ENCODE measurements at places on chromosomes 2 and 18. TPM values are rescaled to one million over a fixed set of nuclear protein-coding genes. Genes with fewer than 3 reads are reported as not detected.
A peak's percentile ranks its signal among the peaks of the same experiment; 100 is the strongest.

Gene AKAIN1
- total RNA-seq: not detected

Gene NTSR2
- total RNA-seq: not detected

Gene TMEM178A
- total RNA-seq: 6.5 TPM

DNA sequence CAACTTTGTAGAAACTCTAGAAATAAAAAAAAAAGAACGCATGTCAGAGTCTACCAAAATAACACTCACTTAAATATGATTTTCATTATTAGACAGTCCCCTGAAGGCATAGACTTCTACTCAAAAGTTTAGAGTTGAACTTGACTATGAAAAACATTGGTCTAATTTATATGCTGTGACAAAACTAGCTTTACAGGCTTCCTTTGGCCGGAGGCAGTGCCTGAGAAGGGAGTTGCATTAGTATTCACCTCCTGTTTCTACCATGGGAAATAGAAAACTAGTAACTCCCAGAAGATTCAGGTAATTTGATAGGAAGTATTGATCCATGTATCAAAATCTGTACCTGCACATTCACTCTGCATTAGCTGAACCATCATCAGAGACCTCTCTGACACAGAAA is 163.4 kb upstream of the NOSTRIN start:
- peaks cover 6% of the 10 kb centered on the region for H3K4me1 ChIP-seq
- no peaks in the 10 kb centered on the region for H3K36me3 ChIP-seq
- no peak overlapping the region for H3K4me3 ChIP-seq
- H3K27ac ChIP-seq: no peak overlapping the region
- H3K27me3 ChIP-seq: no peaks in the 10 kb centered on the region

- no peaks in the 10 kb centered on the region for H3K36me3 ChIP-seq
- H3K27me3 ChIP-seq: no peaks in the 10 kb centered on the region
- peaks cover 4% of the 10 kb centered on the region for H3K4me1 ChIP-seq
- no peak within 1 kb of the TSS for H3K27ac ChIP-seq
- H3K4me3 ChIP-seq: peak within 1 kb of the TSS; percentile 87
Measured at GRCh38 chr2:27123302-27124150, at the start of gene ABHD1. Gene ABHD1 (plus strand): TSS chr2:27123815. CDS start chr2:27123949, 134 bp downstream.

GRCh38 chr2:231387904-231388724 is 7.4 kb upstream of the B3GNT7 start:
- peaks cover 5% of the 10 kb centered on the region for H3K4me1 ChIP-seq
- no peaks in the 10 kb centered on the region for H3K36me3 ChIP-seq
- H3K27ac ChIP-seq: peak overlapping the region; percentile 69
- no peak overlapping the region for H3K4me3 ChIP-seq

DNA sequence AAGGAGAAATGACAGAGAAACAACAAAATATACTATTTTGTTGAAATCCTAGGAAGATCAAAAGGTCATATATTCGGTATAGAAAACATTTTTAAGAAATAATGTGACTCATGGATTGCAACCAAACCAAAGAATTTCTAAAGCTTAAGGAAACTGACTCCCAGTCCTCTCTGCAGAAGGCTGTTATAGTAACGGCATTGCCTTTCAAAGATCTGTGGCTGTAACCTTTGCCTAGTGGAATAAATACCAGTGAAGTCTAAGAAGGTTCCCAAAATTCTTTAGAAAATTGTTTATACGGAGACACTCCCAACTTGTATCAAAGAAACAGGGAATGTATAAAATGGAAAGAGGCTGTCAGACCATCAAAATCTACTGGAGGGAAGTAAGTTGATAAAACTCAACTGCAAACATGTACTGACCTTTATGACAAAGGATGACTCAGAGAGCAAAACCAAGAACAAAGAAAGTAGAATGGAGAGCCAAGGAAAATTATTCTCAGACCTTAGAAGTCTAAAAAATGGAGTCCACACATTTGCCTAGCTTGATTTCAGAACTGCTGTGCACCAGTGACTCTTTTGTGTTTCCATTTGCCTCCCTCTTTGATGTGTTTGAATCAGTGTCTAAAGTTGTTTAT is 48.6 kb upstream of the FSIP2 start:
- no peak for DNase-seq
- H3K27me3 ChIP-seq: no peaks in the 10 kb centered on the region
- H3K4me3 ChIP-seq: no peak overlapping the region
- no peaks in the 10 kb centered on the region for H3K4me1 ChIP-seq
- H3K27ac ChIP-seq: no peak overlapping the region

- no peaks in the 10 kb centered on the region for H3K27me3 ChIP-seq
- H3K4me3 ChIP-seq: no peak overlapping the region
- peaks cover 8% of the 10 kb centered on the region for H3K4me1 ChIP-seq
- H3K27ac ChIP-seq: no peak overlapping the region
Measured at GRCh38 chr2:230224458-230224857, 1.1 kb upstream of the SP140 start.

- no peak overlapping the region for H3K4me3 ChIP-seq
- no peaks in the 10 kb centered on the region for H3K36me3 ChIP-seq
Measured at GRCh38 chr2:2705871-2706270, 374.8 kb upstream of the MYT1L start.

DNA sequence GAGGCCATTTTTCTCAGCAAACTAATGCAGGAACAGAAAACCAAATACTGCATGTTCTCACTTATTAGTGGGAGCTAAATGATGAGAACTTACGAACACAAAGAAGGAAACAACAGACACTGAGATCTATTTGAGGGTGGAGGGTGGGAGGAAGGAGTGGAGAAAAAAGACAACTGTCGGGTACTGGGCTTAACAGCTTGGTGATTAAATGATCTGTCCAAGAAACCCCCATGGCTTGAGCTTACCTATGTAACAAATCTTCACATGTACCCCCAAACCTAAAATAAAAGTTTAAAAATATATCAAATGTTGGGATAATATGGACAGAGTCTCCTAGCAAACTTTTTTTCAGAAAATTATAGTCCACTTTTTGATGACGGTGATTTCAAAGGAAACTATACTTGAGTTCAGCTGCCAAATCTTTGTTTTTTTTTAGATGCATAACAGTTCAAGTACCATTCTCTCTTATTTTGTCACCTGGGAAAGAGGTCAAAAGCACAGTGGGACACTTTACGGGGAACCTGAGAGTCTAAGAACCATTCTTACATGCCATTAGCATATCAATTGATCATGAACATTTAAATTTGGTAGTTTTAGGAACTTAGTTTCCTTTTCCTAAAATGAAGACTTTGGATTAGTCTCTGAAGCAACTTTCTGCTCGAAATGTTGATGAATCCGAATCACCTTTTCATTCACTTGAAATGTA is 835.0 kb downstream of the NRXN1 start:
- H3K27me3 ChIP-seq: no peaks in the 10 kb centered on the region
- no peak overlapping the region for H3K4me3 ChIP-seq
- no peaks in the 10 kb centered on the region for H3K36me3 ChIP-seq
- no peak overlapping the region for H3K27ac ChIP-seq
- no peaks in the 10 kb centered on the region for H3K4me1 ChIP-seq

DNA sequence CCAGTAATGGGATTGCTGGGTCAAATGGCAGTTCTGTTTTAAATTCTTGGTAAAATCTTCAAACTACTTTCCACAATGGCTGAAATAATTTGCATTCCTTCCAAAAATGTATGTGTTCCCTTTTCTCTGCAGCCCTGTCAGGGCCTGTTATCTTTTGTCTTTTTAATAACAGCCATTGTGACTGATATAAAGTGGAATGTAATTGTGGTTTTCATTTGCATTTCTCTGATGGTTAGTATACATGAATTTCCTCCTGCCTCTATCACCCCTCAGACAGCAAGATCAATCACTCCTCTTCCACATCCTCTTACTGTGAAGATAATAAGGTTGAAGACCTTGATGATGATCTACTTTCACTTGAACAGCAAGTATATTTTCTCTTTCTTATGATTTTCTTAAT is 304.8 kb upstream of the FSIP2 start:
- no peaks in the 10 kb centered on the region for H3K36me3 ChIP-seq
- no peaks in the 10 kb centered on the region for H3K27me3 ChIP-seq
- H3K4me1 ChIP-seq: no peaks in the 10 kb centered on the region
- H3K4me3 ChIP-seq: no peak overlapping the region

DNA sequence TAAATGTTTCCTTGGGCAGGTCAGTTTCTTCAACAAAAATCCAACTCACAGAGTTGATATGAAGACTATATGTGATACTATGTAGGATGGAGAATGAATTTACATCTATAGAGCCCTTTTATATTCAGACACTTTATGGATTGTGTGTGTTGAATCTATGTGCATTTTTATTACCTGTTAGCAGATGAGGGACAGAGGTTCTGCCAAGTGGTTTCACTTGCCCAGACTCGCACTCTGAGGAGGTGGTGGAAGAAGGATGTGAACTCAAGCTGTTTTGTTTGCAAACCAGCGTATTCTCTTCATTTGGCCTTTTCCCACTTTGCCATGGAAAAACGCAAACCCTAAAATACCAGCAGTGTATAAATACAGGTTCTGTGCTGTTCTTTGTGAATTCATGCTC is 237.6 kb downstream of the TDRD15 start:
- H3K27ac ChIP-seq: no peak overlapping the region
- DNase-seq: no peak
- H3K4me1 ChIP-seq: no peaks in the 10 kb centered on the region
- H3K36me3 ChIP-seq: no peaks in the 10 kb centered on the region
- H3K4me3 ChIP-seq: no peak overlapping the region

DNA sequence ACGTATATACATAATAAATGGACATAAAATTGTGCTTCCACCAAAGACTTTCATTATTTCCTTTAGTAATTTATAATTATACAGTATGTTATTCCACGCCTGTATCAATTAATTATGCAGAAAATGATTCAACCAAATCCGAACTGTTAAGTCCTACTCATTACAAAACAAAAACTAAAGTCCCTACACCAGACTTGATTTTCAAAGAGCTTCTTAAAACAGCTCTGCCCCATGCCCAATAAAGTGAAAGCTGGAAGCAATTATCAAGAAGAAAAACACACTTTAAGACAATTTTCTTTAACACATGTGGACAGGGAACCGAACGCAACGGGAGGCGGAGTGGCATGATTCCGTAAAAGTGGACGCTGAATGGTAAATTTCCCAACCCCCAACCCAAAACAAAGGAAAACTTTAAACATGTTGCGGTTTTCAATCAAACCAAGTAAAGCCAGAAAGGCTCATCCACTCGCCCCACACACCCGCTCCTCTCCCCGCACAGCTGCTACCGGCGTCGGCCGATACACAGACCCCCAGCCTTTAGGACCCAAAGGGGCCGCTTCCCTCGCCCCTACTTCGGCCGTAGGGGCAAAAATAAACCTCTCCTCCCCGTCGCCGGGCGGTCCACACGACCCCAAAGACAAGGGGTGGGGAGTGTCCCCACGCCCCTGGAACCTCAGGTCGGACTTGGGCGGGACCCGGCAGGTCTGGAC is 705 bp downstream of the YES1 start:
- H3K4me3 ChIP-seq: peak overlapping the region; percentile 98
- H3K27me3 ChIP-seq: no peaks in the 10 kb centered on the region
- H3K4me1 ChIP-seq: peaks cover 10% of the 10 kb centered on the region
- DNase-seq: no peak
- H3K27ac ChIP-seq: peak overlapping the region; percentile 94

DNA sequence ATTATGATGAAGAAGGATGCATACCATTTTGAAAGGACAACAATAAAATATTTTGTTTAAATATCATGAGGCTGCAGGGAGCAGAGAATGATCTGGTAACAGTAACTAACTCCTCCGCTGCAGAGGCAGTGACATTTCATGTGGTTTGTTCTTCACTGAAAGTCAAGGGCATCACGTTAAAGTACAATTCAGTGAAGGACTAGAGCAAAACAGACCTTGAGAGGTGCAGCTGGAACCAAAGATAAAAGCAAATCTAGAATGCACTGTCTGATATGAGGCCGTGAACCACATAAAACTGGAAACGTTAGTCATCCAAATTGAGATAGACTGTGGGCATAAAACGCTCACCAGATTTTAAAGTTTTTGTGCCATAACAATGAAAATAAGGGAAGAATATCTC is 522.9 kb upstream of the TNP1 start:
- H3K36me3 ChIP-seq: no peaks in the 10 kb centered on the region
- H3K27me3 ChIP-seq: no peaks in the 10 kb centered on the region
- no peak overlapping the region for H3K27ac ChIP-seq
- no peak for DNase-seq
- no peak overlapping the region for H3K4me3 ChIP-seq

DNA sequence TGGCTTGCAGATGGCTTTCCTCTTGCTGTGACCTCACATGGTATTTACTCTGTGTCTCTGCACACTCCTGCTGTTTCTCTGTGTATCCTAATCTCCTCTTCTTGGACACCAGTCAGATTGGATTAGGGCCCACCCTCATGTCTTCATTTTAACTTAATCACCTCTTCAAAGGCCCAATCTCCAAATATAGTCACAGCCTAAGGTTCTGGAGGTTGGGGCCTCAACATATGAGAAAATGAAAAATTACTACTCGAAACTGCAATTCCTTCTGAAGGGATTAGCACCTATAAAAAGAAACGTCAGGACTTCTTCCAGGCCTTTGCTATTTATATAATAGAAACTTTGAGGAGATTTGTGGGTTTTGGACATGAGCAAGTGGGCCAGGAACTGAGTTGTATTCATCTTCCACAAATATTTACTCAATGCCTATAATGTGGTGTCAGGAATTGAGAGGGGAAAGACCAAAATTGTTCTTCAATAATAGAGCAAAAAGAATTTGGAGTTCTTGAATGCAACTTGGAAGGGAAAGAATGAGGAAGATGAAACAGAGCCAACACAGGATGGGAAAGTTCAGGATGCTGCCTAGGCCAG is 270.0 kb upstream of the FN1 start:
- no peak for DNase-seq
- peak overlapping the region; percentile 66 for H3K27ac ChIP-seq
- peaks cover under 1% of the 10 kb centered on the region for H3K4me1 ChIP-seq
- H3K36me3 ChIP-seq: no peaks in the 10 kb centered on the region
- no peaks in the 10 kb centered on the region for H3K27me3 ChIP-seq
- H3K4me3 ChIP-seq: no peak overlapping the region

DNA sequence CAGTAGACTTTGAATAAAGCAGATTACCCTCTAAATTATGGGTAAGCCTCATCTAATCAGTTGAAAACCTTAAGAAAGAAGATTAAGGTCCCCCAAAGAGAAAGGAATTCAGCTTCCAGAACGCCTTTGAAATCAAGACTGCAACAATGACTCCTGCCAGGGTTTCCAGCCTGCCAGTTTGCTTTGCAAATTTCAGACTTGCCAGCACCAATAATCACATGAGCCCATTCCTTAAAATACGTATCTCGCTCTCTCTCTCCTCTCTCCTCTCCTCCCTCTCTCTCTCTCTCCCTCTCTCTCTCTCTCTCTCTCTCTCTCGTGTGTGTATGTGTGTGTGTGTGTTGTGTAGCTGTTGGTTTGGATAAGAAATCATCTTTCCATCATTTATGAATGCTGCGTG is 184.2 kb downstream of the PDE1A start:
- no peaks in the 10 kb centered on the region for H3K36me3 ChIP-seq
- no peak overlapping the region for H3K4me3 ChIP-seq
- H3K27me3 ChIP-seq: no peaks in the 10 kb centered on the region

Data from thoracic aorta (tissue), 2 donors.